Peyer's patch (tissue), 4 donors: ENCODE measurements at places on chromosomes 2 and 18.

DNA sequence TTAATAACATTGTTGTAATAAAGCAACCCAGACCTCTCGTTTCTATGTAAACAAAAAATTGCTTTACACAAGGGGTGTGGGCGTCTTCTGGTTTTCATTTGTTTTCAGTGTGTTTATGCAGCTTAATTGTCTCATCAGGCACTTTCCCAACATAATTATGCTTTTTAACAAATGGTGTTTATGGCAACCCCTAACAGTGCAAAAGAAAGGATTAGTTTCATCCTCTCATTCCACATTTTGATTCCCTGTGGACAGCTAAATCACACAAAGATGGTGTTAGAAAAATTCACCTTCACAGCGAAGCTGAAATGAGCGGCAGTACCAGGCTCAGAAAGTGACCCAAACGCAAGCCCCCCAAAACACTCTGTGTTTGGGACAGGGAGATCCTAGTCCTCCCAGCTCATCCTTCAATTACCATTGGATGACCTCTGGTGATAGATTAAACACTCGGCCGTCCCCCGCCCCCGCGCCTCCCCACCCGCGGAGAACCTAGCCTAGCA is 724 bp downstream of the FTCDNL1 start:
- DNase-seq: no peak

DNA sequence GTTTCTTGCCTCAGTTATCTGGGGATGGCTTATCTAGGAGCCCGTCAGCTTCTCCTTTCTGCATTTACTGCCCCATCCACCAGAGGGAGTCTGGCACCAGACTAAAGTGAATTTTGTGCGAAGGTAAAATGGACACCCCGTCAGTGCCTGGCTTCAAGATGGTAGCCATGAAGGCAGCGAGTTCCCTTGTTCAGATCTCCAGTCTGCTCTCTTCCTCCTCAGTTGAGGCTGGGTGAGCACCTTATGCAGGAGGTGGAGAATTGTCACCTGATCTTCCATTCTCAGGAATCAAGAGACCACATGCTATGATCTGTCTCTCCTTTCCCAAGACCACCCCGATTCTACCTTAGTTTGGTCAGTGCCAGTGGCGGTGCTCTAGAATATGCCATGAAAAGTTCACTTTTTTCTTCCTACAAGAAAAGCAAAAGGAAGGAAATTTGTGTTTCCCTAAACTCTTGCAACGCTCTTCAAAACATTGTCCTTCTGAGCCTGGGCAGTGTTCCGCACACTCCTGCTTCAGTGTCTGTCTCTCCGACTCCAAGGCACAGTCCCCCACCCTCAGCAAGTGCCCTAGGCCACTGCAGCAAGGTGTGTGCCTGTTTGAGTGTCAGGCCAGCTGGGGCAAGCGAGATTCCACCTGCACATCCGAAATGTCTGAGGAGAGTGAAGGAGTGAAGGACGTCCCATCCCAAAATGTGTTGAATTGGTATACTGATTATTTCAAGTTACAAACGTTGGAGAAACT is 168.6 kb downstream of the SS18 start:
- DNase-seq: peak; percentile 55

DNA sequence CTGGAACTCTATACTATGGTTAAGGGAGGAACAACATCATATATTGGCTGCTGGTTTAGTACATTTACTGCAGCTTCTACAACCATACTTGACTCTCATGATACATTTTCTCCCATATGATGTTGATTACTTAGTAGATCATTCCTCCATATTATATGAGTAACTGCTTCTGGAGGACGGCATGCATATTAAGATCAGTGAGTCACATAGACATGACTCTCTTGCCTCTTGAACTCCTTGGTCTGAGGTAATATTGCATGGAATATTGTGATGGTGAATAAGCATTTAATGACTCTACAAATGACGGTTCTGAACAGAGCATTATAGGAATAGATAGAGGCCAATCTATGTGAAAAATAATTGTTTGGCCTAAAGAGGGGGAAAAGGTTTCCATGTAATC is 418.8 kb upstream of the SPHKAP start:
- DNase-seq: no peak

GRCh38 chr2:134232868-134233727 is 20.8 kb upstream of the MGAT5 start:
- no peak for DNase-seq

DNA sequence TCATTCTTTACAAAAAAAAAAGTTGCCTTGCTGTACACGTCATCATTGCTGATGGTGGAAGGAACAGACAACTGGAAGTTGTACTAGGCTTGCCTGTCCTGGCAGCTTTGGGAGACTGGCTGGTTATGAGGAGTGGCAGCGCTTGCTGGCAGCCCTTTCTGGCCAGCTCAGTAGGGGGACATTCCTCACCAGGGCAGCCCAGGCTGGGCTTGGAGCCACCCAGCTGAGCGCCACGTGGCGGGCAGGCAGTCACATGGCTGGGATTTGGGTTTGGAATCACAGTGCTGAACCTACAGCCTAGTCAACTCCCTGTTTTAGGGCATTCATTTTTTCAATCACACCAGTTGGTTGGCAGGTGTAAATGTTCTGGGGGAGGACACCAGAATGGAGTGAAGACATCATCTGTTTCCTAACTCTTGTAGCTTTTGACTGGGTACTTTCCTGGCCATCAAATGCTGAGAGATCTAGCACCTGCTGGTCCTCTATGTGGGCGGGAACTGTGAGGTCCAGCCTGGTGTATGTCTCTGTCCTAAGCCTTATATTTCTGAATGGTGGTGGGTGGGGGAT is 139.3 kb downstream of the SETBP1 start:
- no peak for DNase-seq

DNA sequence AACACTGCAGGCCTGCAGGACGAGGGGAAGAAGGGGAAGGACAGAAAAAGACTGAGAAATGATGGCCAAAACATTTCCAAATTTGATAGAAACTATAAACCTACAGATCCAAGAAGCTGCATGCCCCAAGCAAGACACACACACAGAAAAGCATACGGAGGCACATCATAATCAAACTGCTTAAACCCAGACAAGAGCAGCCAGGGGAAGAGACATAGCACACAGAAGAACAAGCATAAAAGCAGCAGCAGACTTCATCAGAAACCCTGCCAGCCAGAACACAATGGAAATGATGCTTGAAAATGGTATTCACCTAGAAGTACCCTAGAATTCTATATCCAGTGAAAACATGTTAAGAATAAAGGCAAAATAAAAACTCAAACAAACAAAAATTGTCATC is 57.2 kb upstream of the RNU4ATAC start:
- no peak for DNase-seq

GRCh38 chr2:78977661-78978145 is 47.8 kb upstream of the REG3G start:
- DNase-seq: no peak

- no peak for DNase-seq
These were observed 1474.0 kb upstream of the TMEFF2 start for GRCh38 chr2:193668557-193669323.

GRCh38 chr18:13420969-13421686 is 202.6 kb downstream of the LDLRAD4 start:
- DNase-seq: no peak

DNA sequence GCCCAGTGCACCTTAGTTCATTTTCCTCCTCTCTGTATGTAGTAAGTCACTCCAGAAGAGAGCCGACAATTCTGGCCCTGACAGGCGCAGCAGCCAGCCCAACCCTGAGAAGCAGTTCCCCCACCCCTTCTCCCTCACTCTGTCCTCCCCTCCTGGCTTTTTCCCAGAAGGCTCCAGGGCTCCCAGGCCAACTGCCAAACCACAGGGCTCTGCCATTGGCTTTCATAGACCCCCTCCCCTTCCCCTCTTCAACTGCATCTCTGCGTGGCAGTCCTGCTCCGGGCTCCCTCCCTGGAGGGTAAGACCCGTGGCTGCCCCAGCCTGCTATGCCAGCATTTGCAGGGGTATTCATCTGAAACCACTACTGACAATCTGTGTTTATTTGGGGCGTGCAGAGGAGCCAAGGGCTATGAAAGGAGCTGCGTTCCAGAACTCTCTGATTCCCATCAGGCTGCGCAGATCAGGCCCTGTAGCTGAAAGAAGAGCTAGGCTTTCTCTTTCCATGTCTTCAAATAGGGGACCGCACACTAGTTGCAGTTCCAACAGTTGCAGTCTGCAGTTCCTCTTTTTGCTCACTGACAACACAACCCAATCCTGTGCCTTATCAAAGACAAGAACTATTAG is 388.6 kb upstream of the TNP1 start:
- no peak for DNase-seq
